ENCODE measurements at places on chromosomes 7 and 10.

DNA sequence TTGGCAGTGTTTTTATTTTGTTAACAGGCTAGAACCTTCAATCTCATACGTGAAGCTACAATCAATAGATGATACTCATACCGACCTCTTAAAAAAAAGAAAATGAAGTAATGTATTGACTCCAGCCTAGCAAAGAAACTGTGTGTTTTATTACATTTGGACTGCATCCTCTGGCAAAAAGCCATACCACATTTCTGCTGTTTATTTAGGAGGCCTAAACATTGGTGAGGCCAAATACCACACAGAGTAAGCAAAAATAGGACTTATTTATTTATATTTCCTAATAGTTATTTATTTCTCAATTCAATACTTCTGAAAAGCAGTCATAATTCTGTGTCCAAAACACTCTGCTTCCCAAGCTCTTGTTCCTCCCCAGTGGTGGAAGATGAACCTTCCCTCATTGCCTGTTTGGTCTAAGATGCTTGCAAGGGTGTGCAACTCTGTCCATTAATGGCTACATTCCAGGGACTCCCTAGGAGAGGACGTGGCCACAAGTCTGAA lies 398.8 kb upstream of the KLF6 start:
- DNase-seq, result no peak

- DNase-seq, result no peak
Measured at GRCh38 chr10:5453749-5454489, 41.6 kb downstream of the NET1 start.

DNA sequence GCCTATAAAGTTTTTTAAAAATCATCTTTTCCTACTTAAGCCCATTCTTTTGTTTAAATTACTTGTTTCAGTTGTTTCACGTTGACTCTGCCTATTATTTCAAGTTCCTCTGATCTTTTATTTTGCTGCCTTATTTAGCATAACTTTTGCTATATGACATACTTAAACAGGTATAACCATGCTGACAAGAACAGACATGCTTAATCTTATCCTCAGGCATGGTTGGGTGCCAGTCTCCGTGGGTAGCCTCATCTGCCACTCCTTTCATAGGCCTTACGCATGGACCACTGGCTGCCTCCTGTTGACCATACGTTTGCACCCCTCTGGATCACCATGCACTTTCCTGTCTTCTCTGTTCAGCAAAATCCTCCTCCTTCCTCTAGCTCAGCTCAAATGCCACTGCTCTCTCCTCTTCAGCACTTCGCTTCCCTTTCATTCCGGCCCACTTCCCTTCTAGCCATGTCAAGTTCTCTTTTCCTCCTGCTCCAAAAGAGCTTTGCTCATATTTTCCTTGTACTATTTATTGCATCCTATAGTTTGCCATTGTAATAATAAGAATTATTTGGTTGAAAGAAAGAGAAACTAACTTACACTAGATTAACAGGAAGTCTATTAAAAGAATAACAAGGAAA lies 10.0 kb upstream of the TSPAN33 start:
- DNase-seq, result no peak

GRCh38 chr7:47584536-47584895 lies 2.6 kb upstream of the TNS3 start:
- no peak for DNase-seq

DNA sequence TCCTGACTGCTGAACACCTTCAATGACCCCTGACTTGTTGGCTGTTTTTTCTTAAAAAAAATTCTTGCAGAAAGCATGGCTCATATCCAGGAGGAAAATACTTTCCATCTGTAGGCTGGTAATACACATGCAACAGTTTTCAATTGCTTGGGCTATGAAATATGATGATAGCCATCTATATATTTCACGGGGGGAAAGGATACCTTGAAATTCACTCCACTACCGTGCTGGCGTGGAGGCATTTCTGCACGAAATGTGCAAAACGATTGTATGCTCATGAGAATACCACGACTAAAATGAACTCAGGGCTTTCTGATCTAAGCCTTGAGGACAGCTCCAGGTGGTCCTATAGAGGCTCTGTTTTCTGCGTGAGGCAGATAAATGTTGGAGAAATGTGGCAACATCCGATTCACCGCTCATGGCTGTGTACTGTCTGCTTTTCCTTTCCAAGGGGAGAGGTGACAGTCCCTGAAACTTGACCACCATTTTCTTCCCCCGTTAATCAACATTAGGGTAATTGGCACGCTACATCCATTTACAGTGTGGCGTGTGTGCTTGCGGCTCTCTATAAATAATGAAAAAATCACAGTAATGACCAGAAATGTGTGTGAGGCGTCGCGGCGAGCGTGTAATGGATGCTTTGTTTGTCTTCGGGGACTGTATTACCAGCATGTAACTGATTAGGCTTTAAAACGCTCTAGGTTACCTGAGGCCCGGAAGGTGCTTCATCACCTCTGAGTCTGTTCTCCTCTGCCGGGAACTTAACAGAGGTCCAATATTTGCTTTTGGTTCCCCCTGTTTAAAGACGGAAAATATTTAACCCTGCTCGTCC lies 12.8 kb upstream of the CARD11 start:
- DNase-seq, result no peak

Data from activated CD4-positive, alpha-beta T cell treated with anti-CD3 and anti-CD28 coated beads, Interleukin-2, amount 50 U/mL, for 16 hours (primary cell).